ENCODE measurements at places on chromosomes 13 and 19.
A peak's percentile ranks its signal among the peaks of the same experiment; 100 is the strongest.

DNA sequence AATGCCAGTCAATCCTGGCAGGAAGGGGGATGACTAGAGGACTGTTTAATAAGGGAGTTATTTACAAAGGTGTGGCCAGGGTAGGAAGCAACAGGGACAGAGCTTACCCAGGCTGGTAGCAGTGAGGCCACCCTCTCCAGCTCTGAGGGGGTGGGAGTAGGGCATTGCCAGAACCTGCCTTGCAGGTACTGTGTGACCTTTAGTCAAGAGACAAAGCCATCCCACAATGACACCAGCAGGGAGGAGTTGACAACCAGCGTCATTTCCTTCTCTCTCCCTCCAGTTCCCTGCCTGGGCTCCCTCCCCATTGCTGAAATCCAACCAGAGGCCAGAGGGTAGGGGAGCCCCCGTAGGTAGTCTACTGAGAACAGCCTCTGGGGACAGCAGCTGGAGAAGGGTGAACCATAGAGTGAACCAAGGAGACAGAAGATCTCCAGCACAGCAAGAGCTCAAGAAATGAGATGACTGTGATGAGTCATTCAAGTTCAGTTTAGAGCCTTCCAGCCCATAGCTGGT is 33.3 kb upstream of the SPATA13 start:
- no peak for DNase-seq

- no peak for DNase-seq
Measured at GRCh38 chr13:27338816-27339215, 68.2 kb downstream of the RASL11A start.

GRCh38 chr19:29714371-29714952 is 599 bp downstream of the C19orf12 start:
- DNase-seq = no peak

- DNase-seq = no peak
Measured at GRCh38 chr19:41853768-41854167, 6.3 kb upstream of the RPS19 start.

DNA sequence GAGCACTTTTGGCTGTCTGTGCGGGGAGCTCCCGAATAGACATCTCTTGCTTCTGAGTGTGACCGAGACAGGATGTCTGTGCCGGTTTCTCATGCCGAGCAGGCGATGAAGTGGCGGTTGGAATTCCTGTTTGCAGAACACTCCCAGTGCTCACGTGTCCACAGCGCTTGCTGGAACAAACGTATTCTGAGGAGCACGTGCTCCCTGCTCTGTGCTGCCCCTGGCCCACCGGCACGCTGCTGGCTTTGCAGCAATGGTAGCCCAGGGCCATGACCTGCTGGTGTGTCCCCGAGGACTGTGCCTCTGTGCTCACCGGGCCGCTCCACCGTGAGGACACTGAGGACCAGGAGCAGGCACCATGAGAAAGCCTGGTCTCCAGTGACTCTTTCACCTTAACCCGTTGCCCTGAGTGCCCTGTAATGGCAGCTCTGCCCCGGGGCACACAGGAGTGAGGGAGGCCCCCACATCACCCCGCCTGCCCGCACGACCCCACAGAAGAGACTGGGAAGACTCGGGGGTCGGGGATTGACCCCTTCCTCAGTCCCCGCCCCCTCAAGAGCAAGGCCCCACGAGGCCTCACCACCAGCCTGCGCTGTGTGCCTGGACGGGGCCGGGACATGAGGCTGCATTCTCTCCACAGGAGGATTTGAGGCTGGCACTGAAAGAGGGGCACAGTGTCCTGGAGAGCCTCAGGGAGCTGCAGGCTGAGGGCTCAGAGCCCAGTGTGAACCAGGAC is 40.0 kb upstream of the F7 start:
- DNase-seq = no peak

DNA sequence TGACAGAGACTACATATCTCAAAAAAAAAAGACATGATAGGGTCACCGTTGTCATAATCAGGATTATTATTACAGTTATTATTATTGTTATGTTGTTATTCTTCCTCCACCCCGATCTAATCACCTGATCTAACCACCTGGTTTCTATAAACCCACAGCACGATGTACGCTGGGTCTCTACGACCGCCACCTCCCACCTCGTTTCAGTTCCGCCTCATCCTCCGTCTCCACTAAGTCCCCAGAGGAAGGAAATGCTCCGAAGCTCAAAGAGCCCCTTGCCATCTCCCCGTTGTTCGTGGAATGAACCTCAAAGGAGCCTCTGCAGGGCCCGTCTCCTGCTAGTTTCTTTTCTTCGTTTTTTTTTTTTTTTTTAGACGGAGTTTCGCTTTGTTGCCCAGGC is 15.9 kb upstream of the MEIS3 start:
- no peak for DNase-seq

- no peak for DNase-seq
Measured at GRCh38 chr13:23631311-23632047, 61.3 kb downstream of the TNFRSF19 start.

DNA sequence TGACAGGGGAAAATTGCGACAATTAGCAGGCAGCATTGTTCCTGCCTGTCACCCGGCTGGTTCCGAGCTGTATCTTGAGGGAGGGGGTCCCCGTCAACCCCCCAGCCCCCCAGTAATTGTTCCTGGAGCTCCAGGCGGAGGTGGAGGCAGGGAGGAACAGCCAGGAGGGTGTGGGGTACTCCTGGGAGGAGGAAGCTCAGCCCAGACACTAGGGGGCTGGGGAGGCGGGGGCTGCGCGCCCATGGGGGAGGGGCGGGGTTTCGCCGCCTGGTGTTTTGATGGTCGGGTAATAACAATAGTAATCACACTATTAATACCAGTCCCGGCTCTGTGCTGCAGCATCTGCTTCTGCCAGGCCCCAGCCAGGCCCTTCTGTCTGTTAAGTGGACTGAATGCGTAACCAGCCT is 8.6 kb downstream of the NPAS1 start:
- DNase-seq = no peak

DNA sequence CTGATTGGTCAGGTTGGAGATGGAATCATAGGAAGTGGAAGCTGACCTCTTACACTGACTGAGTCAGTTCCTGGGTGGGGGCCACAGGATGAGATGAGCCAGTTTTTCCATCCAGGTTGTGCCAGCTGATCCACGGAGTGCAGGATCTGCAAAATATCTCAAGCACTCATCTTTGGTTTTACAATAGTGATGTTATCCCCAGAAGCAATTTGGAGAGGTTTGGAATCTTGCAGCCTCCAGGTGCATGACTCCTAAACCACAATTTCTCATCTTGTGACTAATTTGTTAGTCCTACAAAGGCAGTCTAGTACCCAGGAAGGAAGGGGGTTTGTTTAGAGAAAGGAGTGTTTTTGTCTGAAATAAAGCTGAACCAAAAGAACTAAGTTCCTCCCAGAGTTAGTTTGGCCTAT is 212.8 kb downstream of the SLITRK6 start:
- DNase-seq = peak; percentile 42

DNA sequence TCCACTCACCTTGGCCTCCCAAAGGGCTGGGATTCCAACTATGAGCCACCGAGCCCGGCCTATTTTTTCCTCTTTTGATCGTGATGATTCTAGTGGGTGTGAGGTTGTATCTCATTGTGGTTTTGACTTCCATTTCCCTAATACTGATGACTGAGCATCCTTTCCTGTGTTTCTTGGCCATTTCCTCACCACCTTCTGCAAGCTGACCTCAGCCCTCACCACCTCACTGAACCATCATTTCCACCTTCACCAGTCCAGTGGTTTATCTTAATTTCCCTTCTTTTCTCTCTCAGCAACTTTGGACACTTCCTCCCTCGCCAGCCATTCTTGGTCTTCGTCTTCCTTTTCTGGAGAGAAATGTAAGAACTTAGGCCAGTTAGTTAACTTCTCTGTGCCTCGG is 13.0 kb upstream of the BICRA start:
- DNase-seq = no peak

- no peak for DNase-seq
Measured at GRCh38 chr13:31124204-31124603, 37.5 kb downstream of the HSPH1 start.

DNA sequence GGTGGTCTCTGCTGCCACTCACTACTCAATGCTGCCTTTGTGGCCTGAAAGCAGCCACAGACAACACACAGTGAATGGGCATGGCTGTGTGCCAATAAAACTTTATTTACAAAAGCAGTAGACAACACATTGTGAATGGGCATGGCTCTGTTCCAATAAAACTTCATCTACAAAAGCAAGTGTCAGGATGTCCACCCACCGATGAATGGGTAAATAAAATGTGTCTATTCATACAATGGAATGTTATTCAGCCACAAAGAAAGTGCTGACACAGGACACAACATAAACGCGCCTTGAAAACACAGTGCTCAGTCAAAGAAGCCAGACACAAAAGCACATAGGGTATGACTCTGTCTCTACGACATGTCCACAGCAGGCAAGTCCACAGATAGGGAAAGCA is 20.1 kb downstream of the ZSCAN5A start:
- no peak for DNase-seq

DNA sequence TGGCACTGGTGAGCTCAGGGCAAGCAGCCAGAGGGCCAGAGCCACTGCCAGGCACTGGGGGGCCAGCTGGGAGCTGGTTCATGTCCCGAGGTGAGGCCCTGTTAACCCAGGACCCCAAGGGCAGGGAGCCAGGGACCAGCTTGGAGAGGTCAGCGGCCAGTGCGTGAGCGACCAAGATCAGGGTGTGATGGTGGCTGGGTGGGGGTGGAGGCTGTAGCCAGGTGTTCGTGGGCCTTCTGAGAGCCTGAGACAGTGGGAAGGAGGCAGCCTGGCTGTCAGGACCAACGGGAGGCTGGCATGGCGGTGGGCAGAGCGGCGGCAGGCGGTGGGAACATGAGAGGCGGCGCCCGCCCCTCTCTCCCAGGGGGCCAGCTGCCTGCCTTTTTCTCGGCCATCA is 8.1 kb upstream of the KPTN start:
- DNase-seq = no peak

GRCh38 chr13:98236197-98236596 is 59.1 kb upstream of the RNF113B start:
- DNase-seq = no peak

- DNase-seq = no peak
Measured at GRCh38 chr19:16525751-16526481, 16.3 kb downstream of the CHERP start.

DNA sequence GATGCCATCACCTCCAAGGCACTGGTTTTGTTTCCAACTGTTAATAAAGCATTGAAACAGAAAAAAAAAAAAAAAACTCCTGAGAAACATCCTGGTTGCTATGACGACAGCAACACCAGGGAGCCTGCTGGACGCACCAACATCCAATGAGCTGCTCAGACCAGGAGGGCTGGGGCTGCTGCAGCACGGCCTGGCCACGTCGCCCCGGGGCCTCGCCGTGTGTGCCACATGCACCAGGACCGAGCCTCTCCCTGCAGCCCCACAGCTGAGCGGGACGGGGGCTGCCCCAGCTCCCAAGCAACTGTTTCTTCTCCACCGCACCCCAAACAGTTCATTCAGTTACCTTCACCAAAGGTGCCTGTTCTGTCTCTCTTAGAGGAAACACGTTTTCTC is 54.5 kb downstream of the RASA3 start:
- DNase-seq = peak; percentile 71

- no peak for DNase-seq
Measured at GRCh38 chr13:82165396-82166174, 1716.7 kb downstream of the SLITRK1 start.

GRCh38 chr19:17671906-17672305 is 16.2 kb downstream of the UNC13A start:
- peak; percentile 59 for DNase-seq

DNA sequence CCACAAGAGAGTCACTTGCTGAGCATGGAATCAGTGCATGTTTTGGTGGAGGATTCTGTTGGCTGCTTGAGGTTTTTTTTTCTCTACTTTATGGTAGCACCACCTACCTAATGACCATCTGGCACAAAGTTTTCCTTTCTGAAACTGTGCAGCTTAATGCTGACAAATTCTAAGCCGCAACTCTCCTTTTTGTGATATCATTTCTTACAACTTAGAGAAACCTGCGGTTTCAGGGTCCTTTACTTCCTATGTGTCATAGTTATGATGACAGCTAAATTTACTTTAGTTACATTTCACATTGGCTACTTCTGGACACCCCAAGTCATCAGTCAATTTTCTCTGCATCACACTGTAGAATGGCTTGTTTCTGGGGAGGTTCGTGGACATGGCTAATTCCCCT is 115.4 kb upstream of the TMTC4 start:
- no peak for DNase-seq

DNA sequence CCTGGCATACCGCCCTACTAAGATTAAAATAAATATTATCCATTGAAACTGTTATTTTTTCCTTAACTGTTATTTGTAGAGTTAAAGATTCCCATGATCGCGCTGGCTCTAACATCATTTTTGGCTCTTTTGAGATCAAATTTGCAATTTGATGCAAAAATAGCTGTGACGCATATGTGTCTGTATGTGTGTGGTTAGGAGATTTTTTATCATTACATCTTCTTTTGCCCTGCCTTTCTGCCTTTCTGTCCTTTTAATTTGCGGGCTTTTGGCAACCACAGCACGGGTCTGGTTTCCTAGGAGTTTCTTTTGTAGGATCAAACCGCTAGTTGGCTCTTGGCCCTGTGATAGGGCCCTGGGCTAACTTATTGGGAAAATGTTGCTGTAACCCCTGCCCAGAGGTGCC is 37.3 kb upstream of the ALOX5AP start:
- DNase-seq = peak; percentile 35

DNA sequence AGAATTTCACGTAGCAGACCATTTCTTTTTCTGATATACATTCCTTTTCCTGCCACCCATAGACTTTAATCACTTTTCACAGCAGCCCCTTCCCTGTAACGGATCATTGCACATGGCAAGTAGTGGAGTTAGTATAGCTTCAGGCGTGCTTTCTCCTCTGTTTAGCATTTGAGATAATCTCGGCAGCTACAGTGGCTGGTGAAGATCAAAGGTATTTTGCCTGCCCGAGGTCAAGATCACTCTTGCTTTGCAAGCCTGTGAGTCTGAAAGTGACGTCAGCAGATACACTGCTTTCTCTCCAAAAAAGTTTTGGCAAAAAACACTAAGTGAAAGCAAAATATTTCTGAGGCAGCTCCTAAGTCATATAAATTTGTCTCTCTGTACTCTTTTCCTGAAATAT is 260.0 kb downstream of the NDFIP2 start:
- peak; percentile 54 for DNase-seq

DNA sequence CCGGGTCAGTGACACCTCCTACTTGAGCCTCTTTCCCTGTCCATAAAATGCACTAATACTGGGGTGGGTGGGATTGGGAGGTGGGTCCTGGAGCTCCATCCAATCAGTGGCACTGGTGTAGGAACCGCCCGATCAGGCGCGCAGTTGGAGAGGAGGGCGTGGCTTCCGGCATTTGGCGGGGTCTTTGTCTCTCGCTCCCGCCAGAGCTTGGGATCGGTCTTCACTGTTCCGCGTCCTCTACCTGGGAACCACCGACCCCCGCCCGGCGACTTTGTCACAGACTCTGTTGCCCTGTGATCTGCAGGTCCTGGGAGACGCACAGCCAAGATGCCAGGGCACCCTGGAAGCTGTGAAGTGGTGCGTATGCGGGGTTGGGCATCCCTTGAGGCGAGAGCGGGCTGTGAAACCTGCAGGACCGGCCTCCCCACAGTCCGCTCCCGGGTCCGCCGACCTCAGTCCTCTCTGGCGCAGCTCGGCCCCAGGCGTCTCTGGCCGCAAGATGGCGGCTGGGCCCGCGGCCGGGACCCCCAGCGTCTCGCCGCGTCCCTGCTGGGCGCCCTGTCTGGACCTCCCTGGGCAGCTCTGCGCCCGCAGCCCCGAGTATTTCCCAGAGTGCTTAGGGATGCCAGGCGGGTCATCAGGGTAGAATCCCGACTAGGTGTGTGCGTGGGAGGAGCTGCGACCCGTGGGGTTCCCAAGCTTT is 41.6 kb upstream of the ZNF730 start:
- peak; percentile 80 for DNase-seq

- no peak for DNase-seq
Measured at GRCh38 chr19:34391813-34392212, 12.4 kb upstream of the PDCD2L start.

- DNase-seq = no peak
Measured at GRCh38 chr19:31664997-31665396, 315.8 kb upstream of the TSHZ3 start.

Data from fibroblast of pulmonary artery (primary cell).